Stimulated activated CD8-positive, alpha-beta memory T cell treated with anti-CD3 and anti-CD28 coated beads, Interleukin-4, amount 100 ng/mL, for 1 hour (primary cell): ENCODE measurements at places on chromosomes 12 and 14.

GRCh38 chr12:131213896-131214442, 260.3 kb downstream of the ADGRD1 start:
- DNase-seq: no peak

- no peak for DNase-seq
Observed at GRCh38 chr14:106069804-106070625, 543.6 kb downstream of the TMEM121 start.

GRCh38 chr12:92608151-92609091, 94.4 kb upstream of the PLEKHG7 start:
- DNase-seq: no peak

- no peak for DNase-seq
Observed at GRCh38 chr14:55589171-55589570, 9.2 kb downstream of the KTN1 start.

GRCh38 chr12:65867394-65867793, 43.1 kb downstream of the HMGA2 start:
- DNase-seq: no peak

- DNase-seq: no peak
Observed at GRCh38 chr14:72165229-72165698, 233.0 kb downstream of the RGS6 start.

DNA sequence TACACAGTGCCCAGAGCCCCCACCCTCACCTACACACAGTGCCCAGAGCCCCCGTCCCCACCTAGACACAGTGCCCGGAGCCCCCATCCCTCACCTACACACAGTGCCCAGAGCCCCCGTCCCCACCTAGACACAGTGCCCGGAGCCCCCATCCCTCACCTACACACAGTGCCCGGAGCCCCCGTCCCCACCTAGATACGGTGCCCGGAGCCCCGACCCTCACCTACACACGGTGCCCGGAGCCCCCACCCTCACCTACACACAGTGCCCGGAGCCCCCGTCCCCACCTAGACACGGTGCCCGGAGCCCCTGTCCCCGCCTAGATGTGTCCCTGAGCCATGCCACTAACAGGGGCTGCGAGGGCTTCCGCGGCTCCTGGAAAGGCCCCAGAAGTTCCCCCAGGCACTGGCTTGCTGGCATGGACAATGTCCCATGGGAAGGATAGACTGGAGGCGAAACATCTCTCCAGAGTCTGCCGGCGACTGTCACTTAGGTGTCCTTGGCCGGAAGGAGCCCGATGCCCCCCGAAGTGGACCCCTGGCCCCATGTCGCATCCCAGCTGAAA, 146.0 kb downstream of the PIWIL1 start:
- DNase-seq: no peak

GRCh38 chr12:113479590-113480335, 8.1 kb upstream of the LHX5 start:
- DNase-seq: no peak

DNA sequence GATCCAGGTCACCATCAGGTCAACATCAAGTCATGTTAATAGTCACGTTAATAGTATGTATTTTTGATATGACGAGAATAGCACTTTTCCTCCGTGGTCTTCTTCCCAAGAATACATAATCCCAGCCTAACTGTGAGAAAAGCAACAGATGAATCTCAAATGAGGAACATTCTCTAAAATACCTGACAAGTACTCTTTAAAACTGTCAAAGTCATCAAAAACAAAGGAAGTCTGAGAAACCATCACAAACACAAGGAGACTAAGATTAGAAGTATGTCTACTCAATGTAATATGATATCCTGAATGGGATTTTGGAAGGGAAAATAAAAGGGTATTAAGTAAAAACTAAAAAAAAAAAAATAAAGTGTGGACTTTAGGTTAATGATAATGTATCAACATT, 36.8 kb upstream of the GLIPR1 start:
- no peak for DNase-seq

DNA sequence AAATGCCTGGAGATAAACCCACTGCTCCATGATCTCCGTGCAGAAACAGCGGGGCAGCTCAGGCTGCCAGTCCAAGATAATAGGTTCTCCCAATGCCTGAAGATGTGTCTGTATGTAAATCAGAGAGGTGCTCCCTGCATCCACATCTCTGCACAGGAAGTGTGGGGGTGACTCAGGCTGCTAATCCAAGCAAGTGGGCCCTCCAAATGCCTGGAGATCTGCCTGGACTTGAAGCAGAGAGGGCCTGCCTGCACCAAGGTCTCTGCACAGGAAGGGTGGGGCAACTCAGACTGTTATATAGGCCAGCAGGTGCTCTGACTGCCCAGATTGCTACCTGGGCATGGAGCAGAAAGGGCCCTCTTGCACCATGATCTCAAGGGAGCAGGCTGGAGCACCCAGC, 504.7 kb downstream of the LRFN5 start:
- DNase-seq: no peak

DNA sequence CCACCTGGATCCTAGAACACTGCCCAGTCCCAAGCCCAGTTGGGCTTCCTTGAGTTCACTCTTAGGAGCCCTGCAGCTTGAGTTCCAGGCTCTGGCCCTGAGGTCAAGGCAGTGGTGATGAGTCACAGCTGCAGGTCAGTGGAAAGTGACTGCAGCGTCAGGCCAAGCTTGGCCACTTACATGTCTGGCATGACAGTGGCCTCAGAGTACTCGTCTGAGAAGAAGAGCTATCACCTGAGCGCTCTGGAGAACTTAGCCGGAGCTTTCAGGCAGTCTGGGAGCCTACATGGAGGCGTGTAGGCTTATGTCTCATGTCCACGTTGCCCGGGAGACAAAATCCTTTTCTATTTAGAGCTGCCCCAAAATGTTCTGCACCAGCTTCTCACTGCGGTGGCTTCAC, 75.6 kb downstream of the ARL6IP4 start:
- DNase-seq: no peak

DNA sequence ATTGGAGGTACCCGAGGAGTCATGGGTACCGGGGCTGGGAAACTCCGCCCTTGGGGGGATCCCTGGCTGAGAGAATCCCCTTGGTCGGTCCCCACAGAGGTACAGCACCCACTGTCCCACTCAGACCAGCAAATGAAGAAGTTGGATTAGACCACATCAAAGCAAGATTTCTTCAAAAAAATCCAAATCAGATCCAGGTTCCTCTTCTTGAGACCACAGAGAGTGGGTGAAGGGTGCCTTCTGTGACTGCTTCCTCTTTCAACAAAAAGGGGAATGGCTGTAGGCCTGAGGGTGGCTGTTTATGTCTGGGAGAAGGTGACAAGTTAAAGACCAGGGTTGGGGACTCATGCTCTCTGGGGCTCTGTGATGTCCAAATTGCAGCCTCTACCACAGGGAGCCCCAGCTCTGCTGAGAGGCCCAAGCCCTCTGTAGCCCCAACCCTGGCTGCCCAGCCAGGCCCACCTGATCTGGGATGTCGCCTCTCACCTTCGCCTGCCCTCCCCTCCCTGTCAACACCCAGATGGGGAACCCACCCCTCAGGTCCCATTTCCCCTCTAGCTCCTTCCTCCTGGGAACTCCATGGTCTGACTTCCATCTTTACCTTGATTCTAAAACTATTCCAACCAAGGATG, 50.9 kb downstream of the ZFP36L1 start:
- no peak for DNase-seq

GRCh38 chr14:78398216-78398615, 228.0 kb downstream of the NRXN3 start:
- no peak for DNase-seq

DNA sequence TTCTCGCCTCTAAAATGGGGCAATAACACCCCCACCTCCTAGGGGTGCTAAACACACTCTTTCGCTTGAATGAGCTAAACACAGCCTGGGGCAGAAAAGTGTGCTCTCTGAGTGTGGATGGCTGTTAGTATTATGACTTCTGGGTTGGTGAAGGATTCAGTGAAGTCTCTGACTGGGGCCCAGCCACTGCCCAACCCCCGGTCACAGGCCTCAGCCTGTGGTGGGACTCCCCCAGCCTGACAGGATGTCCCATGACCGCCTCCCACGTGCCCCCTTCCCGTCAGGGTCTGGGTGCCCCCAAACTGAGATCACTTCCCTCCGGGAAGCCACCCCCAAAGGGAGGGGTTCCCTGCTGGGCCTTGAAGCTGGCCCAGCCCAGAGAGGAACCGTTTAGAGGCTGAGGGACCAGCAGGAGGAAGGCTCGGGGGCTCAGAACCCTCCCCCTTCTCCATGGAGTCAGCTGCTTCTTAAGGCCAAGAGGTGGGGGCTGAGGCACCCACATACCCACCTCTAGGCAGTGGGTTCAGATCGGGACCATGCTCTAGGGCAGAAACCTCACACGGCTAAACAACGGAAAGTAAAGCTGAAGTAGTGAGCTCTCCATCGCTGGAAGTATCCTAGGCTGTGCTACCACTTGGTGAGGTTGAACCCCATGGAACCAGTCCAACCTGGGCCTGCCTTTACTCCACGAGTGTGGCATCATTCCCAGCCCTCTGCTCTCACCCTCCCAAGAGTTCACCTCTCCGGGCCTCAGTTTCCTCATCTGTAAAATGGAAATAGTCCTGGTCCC, 13.8 kb downstream of the DTX1 start:
- DNase-seq: no peak

DNA sequence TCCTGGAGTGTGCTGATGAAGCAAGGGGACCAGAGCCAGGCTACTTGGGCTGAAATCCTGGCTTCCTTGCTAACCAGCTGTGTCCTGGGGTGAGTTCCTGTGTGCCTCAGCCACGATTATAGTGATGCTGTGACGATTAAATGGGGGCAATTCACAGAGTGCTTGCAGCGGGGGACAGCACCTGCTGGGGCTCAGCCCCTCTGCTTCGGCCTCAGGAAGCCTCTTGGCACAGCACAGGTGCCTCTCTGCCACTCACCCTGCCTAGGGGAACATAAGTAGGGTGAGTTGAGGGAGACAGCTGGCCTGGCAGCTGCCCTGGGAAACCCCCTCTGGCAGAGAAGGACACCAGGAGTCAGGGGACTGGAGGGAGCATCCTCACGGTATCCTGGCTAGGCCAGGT, 9.4 kb downstream of the KRT80 start:
- DNase-seq: no peak

DNA sequence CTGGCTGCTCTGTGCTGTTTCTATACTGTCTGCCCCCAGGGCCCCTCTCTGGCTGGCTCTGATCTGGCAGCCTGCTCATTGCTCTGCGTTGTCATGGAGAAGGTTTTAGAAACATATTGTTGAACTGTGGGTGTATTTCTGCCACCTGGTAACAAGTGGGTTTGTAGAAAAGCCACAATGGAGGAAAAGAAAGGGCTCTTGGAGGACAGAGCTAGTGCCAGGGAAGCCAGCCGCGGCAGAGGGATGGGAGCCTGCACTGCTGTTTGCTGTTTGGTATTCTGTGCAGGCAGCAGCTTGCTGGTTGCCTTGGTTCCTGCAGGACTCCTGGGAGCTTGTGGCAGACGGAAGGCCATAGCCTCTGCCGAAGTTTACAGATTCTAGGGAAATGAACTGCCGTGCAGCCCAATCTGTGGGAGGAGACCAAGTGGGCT, 15.1 kb downstream of the CCDC177 start:
- no peak for DNase-seq

GRCh38 chr14:74855945-74856344, 20.0 kb downstream of the PROX2 start:
- DNase-seq: no peak

- DNase-seq: no peak
Observed at GRCh38 chr12:130783110-130783715, 55.8 kb downstream of the STX2 start.

DNA sequence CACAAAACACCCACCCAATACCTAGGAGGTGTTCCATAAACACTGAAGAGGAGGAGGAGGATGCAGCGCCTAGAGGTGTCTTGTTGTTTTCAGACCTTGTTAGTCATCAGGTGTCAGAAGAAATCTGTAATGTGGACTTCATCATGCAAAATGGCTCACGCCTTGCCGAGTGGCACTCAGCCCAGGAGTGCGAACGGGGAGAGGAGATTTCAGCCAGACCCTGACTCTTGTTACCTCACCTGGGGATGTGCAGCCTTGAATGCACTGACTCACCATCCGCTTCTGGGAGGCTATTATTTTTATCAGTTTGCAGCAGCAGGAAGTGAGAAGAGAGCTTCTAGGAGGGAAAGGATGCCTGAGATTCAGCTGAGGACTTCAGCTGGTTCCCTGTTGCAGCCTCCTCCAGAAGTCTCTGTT, 48.2 kb upstream of the PLXNC1 start:
- DNase-seq: no peak

DNA sequence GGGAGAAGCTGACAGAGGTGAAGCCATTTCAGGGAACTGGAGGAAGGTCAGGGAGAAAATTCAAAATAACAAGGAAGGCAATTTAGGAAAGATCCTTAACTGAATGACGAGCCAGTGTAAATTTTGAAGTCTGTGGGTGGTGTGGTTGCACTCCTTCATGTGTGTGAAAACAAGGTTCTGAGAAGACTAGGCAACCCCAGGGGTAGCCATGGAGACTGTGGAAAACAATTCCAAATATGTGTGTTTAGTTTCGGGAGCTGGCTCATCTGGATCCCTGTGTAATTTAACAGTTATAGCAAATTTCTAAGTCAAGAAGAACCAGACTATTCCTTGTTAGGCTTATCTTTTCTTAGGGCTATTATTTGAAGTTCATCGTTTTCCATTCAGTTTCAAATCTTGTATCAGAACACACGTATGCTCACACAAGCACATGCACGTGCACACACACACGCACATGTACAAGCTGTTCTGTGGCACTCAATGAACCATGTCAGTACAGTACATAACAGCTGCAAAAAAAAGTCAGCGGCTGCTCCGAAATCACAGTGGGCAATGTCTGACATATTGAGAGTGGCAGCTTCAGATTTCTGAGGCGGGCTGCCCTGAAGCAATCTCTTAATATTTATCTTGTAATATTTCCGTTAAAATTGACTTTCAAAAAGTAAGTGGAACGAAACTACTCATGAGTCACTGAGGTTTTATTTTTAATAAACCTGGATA, 411.2 kb downstream of the AEBP2 start:
- no peak for DNase-seq

- DNase-seq: no peak
Observed at GRCh38 chr12:65892841-65893251, 68.6 kb downstream of the HMGA2 start.

GRCh38 chr12:11885261-11886038, 185.3 kb upstream of the BCL2L14 start:
- DNase-seq: no peak

GRCh38 chr14:76846331-76847047, 20.3 kb downstream of the LRRC74A start:
- DNase-seq: no peak

- no peak for DNase-seq
Observed at GRCh38 chr12:30977537-30978349, 51.2 kb downstream of the TSPAN11 start.

DNA sequence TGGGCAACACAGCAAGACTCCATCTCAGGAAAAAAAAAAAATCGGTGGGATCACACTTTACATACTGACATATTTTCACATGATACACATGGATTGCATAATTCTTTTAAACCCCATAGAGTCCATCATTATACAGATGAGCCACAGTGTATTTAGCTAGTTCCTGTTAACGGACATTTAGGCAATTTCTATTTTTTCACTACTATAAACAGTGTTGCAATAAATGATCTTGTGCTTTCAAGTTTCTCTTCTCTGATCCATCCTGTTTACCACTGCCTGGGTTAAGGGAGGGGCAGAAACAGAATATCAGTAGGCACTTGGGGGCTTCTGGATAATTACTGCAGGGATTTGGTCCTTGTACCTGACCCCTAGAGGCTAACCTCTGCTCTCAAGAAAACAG, 43.4 kb upstream of the SPTLC2 start:
- no peak for DNase-seq
